ENCODE measurements at places on chromosomes 4 and X.

GRCh38 chr4:85177092-85177491 lies 210.6 kb upstream of the WDFY3 start:
- DNase-seq: no peak

DNA sequence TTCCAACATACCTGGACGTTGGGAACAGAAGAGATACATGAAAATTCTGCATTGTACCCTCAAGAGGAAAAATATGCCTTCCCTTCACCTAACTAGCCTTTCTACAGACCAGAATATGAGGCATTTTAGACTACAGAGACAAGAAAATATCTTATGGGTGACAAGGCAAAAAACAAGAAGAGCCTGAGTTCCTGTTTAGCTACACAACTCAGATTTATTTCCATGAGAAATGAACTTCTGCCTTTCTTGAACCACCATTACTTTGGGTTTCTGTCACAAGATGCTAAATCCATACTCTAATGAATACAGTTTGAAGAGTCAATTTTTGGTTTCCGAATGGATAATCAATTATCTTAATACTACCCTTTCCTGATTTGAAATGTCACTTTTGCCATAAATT lies 18.7 kb downstream of the RCHY1 start:
- DNase-seq: no peak

DNA sequence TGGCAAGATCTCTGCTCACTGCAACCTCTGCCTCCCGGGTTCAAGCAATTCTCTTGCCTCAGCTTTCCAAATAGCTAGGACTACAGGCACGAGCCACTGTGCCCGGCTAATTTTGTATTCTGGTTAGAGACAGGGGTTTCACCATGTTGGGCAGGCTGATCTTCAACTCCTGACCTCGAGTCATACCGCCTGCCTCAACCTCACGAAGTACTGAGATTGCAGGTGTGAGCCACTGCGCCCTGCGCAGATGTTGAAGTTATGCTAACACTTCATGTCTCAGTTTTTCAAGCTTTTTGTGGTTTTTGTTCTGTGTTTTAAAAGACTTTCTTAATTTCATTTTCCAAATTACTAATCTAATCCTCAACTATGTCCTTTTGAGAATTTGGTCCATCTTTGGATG lies 154.4 kb upstream of the TLL1 start:
- DNase-seq: no peak

GRCh38 chr4:8645753-8646124 lies 53.2 kb downstream of the CPZ start:
- no peak for DNase-seq

GRCh38 chr4:32454482-32454881 lies 1734.3 kb downstream of the PCDH7 start:
- DNase-seq: no peak

DNA sequence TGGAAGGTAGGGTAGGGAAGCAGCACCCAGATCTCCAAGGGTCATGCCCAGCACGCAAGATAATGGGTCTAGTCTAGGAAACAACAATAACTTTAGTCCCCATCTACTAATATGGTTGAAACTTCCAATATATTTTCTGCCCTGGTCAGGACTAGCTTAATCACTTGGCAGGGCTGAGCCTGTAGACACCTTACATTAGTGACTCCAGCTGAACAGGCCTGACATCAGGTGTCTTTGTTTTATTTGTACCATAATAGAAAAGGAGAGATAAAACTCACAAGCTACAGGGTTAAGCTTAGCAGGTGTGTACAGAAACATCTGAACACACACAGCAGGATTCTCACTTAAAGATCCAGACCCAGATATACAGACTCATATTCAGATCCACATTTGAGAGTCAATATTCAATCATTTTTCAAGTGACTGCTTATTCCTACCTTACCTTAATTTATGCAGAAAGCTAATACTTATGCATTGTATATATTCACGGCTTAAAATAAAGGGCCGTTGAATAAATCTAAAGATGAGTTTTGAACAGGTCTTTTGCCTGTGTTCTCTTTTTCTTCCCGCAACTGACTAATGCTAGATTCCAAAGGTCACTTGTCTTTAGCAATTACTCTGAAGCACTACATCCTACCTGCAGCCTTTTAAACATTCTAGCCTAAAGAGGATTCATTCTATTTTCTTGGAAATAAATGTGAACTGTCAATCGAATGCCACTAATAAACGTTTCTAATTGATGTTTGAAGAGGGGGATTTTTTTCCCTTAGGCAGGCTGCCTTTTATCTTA lies 745.3 kb downstream of the RPA4 start:
- DNase-seq: no peak

DNA sequence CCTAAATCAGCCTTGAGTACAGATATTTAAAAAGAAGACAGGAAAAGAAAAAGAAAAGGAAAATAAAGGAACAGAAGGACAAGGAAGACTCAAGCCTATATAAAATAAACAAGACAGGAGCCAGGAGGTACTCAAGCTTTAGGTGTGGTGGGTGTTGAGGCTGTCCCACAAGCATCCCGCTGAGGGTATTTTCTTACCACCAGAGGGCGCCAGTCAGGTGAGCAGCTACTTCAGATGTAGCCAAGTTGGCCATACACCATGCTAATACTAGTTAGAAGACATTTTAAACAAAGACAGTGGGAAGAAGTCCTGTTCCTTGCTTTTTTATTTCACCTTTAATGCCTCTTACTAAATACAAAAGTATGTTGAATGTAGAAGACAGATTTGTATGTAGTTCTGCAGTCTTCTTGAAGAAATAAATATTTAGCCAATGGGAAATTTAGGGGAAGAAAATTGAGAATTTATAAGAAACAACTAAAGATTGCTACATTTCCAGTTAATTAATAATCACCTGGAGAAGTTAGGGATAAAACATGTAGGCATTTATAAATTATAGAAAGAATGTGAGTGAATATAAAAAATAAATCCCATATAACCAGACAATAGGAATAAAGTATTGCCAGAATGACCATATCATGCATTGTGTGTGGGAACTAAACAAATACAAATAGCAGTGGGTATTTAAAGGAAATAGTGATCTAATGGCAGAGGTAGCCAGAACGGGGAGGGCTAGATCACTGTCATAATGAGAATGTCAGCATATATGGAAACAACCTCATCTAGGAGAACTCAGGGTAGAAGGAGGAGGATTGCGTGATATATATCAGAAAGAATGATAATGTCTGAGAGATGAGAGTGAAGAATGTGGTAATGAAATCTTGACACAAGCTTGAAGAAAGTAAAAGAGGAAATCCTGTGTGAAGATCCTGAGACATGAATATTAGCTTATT lies 71.0 kb downstream of the MTHFD2L start:
- peak; percentile 63 for DNase-seq

- DNase-seq: peak; percentile 76
These were observed 680 bp upstream of the ASMTL start for GRCh38 chrX:1453395-1453783.

- DNase-seq: no peak
These were observed 3.1 kb downstream of the ZNF185 start for GRCh38 chrX:152900937-152901445.

DNA sequence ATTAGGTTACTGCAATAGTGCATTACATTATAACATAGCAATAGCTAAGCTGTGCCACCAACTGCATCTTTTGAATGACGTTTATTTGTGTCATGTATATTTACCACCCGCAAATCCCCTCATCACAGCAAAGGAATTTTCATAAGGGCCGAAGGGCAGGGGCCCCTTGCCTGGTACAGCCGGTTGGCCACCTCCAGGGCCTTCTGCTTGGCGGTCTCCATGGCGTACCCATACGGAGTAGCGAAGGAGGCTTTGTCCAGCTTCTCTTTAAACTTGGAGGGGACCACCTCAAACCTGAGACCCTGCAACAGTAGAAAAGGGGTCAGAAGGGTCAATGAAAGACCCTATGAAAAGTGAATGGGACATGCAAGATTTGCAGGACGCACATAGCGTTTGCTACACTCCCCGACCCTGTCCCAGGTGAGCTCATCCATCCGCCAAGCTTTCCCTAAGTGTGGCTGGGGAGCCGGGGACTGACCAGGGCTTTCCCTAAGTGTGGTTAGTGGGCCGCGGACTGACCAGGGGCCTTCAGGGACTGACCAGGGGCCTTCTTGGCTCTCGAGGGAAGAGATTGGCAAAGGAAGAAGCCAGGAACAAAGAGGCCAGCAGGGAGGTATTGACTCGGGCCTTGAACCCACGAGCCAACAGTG lies 10.6 kb downstream of the ASMTL start:
- no peak for DNase-seq

- no peak for DNase-seq
These were observed 21.4 kb downstream of the PHEX start for GRCh38 chrX:22053481-22053880.

DNA sequence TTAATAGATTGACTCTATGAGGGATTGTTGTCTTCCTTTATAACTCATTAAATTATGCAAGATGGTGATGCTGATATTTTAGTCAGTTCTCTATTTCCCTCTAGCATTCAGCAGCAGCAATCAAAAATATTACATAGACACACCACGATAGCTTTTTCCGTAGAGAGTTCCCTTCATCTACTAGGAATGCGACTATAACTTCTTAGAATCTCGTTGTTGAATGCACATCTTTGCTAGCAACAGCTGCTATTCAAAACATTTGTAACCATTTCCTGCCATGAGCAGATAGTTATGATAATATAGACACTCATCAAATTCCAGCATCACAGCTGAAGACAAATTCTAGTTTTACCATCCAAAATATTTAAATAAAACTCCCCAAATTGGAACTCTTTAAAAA lies 147.4 kb upstream of the FGF13 start:
- DNase-seq: no peak

DNA sequence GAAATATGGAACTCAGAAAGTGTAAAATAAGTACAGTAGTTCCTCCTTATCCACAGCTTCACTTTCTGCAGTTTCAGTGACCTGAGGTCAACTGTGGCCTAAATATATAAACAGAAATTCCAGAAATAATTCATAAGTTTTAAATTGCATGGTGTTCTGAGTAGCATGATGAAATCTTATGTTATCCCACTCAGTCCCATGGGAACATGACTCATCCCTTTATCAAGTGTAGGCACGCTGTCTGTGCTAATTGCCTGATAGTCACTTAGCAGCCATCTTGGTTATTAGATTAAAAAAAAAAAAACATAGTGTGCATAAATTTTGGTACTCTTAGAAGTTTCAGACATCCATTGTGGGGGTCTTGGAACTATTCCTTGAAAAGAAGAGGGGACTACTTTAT lies 983.4 kb upstream of the ADGRL3 start:
- no peak for DNase-seq

GRCh38 chr4:53010318-53010717 lies 148.2 kb downstream of the RASL11B start:
- DNase-seq: no peak

GRCh38 chrX:94961730-94962129 lies 1287.7 kb downstream of the FAM133A start:
- no peak for DNase-seq

- DNase-seq: peak; percentile 48
These were observed 433 bp upstream of the COQ2 start for GRCh38 chr4:83285055-83285407.

DNA sequence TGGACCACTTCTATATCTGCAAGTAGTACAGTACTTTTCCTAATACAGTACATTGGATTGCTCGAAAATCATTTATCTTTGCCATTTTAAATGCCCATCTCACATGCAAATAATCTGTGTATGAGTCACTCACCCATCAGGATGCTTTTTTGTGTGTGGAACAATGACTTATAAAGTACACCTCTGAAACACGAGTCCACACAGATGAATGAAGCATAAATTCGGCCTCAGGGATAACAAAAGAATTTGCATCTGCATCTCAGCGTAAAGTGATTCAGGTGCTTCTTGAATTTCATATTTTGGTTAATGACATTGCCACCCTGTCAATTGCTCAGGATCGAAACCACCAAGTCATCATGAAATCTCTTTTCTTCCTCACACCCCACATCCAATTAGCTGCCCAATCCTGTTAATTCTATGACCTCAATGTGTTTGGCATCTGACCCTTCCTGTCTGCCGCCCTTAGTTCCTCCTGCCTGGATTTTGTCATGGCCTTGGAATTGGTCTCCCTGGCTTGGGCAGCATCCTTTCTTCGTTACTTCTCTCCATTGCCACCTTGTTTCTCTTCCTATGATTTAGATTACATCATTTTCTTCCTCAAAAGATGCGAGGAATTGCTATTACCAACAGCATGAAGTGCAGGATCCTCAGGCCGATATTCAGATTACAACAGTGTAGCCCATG lies 161.6 kb upstream of the MID1 start:
- DNase-seq: no peak

GRCh38 chr4:99564921-99565320 lies 1.1 kb upstream of the TRMT10A start:
- DNase-seq: no peak

- DNase-seq: peak; percentile 15
These were observed 490.6 kb downstream of the IL15 start for GRCh38 chr4:142126890-142127497.

DNA sequence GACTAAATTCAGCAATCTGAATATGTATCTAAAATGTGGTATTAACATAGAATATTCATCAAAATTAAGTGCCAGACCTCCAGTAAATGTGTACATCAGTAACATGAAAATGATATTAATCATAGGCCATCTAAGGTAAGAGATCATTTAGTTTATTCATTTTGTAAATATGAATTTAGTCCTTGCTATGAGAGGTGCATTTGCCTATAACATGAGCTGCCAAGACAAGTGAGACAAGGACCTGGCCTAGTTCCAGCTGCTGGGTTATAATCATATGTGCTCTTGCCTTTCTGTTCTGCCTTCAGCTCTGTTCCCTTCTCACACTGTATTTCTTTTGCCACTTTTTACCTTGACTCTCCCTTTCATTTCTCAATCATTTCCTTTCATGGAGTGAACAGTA lies 160.0 kb downstream of the STIM2 start:
- DNase-seq: no peak

DNA sequence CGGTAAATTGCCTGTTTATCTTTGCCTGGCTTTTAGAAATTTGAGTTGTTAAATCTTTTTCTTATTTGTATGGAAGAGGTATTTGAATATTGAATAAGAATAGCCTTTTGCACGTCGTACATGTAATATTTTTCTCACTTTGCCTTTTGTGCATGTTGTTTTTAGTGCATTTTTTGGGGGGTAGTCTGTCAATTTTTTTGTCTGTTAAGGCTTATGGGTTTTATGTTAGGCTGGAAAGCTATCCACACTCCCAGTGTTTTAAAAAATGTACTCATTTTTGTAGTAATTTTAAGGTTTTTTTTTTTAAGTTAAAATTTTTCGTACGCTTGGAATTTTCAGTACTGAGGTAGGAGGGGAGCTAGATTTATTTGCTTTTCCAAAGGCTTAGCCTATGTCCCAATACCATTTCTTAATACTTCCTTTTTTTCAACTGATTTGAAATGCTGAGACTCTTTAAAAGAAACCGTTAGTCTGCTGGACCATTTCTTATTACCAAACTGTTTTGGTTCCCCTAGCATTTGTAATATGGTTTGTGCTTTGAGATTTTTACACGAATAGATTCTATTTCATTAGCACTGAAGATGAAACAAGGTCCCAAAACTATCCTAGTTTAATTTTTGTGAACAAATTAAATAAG lies 1.3 kb downstream of the HERC5 start:
- DNase-seq: no peak

DNA sequence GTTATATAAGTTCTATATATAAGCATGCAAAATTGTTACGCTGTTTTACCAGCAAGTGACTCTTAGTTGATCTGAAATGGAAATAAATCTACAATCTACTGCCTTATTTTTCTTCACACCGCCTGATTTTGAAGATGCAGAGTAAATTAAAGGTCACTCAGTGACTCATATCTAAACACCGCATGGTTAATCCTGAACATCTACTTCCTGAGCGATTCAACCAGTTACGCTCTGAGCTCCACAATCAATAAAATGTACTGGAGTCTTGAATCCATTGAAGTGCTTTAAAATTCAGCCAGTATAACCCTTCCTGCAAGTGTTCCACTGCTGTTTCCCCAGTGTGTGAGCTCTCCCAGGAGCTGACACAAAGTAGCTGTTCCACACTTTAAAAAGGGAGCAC lies 192.8 kb downstream of the SLC7A11 start:
- DNase-seq: no peak
